ENCODE measurements at places on chromosomes 5 and 9. TPM values are rescaled to one million over a fixed set of nuclear protein-coding genes. Genes with fewer than 3 reads are reported as not detected.

DNA sequence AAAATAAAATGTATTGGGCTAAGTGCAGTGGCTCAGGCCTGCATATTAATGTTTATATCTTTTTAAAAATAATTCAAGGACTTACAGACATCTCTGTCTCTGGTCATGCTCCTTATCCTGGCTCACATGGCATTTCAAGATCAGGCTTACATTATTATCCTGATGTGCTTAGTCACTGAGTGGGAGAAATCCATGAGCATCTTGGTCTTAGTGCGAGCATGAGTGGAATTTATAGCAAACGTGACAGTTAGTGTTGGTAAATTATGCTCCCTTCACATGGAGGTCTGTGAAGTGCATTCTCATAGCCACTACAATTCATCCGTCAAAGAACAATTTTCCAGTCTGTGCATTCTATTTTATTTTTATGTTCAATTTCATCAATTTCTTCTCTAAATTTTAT is 237.8 kb upstream of the EDIL3 start:
- no peak for DNase-seq

DMXL1 gene
- 80.9 TPM for total RNA-seq

GRCh38 chr9:101485924-101486692 is 47.5 kb upstream of the RNF20 start:
- no peak for DNase-seq

GRCh38 chr9:71703172-71703872 is 65.0 kb downstream of the CEMIP2 start:
- DNase-seq, result no peak

- no peak for DNase-seq
Observed at GRCh38 chr5:140296289-140296688, 6.6 kb downstream of the PFDN1 start.

GGTA1 gene
- 15.1 TPM for total RNA-seq

GRCh38 chr5:155299386-155300005 is 285.9 kb downstream of the KIF4B start:
- no peak for DNase-seq

DNA sequence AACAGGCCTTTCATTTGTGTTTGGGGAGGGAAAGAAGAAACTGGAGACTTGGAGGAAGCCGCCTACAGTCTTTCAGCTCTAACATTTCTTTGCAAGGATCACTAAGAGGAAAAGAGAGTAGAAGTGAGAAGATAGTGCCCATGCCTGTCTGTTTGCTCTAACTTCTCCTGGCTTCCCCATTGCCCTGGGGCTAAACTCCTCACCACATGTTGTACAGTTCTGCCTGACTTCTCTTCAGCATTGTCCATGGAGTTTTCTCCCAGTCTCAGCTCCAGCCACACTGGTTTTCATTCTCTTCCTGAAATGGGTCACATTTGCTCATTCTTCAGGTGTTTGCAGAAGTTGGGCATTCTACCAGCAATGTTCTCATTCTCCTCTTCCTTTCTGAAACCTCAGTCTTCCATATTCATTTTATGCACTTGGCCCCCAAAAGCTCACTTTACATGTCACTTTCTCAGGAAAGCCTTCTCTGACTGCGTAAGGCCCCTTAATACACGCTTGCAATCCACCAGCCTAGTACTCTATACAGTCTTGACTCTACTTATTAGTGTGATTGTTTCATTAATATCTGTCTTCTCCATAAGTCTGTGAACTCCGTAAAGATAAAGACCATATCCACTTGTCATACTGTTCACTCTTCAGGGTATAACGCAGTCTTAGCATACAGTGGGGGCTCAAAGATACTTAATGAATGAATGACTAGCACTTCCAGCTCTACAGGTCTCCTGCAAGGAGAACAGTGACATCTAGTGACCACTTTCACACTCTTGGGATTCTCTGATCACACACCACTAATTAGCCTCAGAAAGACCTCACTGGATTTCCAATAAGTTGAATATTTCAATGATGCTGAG is 40.2 kb upstream of the TRIM32 start:
- DNase-seq, result no peak

ARID3C gene
- not detected for total RNA-seq

GRCh38 chr5:53298841-53299240 is 181.6 kb upstream of the FST start:
- no peak for DNase-seq

GRCh38 chr5:179780362-179780761 is 13.4 kb upstream of the LTC4S start:
- no peak for DNase-seq

CDO1 gene
- total RNA-seq, result 207 TPM

LHX6 gene
- 2.2 TPM for total RNA-seq

DNA sequence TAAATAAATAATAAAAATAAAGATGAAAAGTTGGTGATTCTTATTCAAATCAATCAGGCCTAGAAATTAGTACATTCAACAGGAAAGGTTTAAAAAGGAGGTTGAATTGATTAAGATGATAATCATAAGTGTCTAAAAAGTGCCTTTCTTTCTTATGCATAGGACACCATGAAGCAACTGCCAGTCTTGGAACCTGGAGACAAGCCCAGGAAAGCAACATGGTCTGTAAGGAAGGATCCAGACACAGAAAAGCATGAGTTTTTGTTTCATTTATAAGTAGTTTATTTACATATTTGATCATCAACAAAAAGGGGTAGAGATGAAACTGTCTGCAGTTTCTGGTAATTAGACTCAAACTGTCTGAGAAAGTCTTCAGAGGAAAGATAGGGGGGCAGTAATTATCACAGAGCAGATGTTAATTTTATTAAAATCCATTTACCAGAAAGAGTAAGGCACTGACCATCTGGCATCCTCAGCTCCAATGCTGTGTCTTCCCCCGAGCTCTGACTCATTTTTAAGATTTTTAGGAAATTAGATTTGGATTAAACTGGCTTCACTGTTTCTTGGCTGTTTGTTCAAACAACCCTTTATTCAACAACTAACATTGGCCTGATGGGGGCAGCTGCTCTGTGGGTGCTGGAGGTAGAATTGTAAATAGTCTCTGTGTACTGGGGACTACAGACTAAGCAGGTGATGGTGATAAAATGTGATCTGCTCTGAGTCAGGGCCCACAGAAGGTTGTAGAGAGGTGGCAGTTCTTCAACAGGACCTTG is 2.7 kb downstream of the RABEPK start:
- DNase-seq, result no peak

MTAP gene
- 26.0 TPM for total RNA-seq

CAMK4 gene
- 0.65 TPM for total RNA-seq

MEIKIN gene
- 0.60 TPM for total RNA-seq

DNA sequence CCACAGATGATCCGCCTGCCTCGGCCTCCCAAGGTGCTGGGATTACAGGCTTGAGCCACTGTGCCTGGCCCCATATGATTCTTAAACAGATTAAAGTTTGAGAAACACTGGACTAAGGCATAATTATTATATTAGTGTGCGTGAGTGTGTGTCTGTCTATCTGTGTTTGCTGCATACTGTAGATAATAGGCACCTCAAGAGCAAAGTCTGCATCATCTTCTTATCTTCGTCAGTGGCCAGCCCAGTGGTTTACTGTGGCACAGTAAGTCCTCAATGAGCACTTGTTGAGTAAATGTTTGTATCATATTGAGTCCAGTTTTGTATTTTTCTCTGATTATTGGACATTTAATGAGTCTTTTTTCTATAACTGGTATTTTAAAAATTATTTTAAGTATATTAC is 81.7 kb downstream of the ITGA1 start:
- DNase-seq, result no peak

PCDHGA7 gene
- 3.5 TPM for total RNA-seq

- no peak for DNase-seq
Observed at GRCh38 chr9:36598273-36598672, 25.6 kb downstream of the MELK start.

MEGF10 gene
- total RNA-seq, result 0.36 TPM

- no peak for DNase-seq
Observed at GRCh38 chr5:58263296-58263695, 196.6 kb downstream of the PLK2 start.

RASGRF2 gene
- total RNA-seq, result 13.0 TPM

Measured in omental fat pad (tissue), 4 donors.